ENCODE measurements at places on chromosomes 11 and 22.

- no peak for DNase-seq
These were observed 211.9 kb upstream of the CADM1 start for GRCh38 chr11:115716080-115716479.

- no peak for DNase-seq
These were observed 101.3 kb upstream of the E2F8 start for GRCh38 chr11:19342036-19342435.

- no peak for DNase-seq
These were observed 33.3 kb downstream of the NADSYN1 start for GRCh38 chr11:71486320-71486719.

GRCh38 chr22:44199866-44200265, 19.1 kb downstream of the PARVG start:
- DNase-seq: no peak

- DNase-seq: no peak
These were observed 13.0 kb upstream of the BCL9L start for GRCh38 chr11:118938491-118939403.

DNA sequence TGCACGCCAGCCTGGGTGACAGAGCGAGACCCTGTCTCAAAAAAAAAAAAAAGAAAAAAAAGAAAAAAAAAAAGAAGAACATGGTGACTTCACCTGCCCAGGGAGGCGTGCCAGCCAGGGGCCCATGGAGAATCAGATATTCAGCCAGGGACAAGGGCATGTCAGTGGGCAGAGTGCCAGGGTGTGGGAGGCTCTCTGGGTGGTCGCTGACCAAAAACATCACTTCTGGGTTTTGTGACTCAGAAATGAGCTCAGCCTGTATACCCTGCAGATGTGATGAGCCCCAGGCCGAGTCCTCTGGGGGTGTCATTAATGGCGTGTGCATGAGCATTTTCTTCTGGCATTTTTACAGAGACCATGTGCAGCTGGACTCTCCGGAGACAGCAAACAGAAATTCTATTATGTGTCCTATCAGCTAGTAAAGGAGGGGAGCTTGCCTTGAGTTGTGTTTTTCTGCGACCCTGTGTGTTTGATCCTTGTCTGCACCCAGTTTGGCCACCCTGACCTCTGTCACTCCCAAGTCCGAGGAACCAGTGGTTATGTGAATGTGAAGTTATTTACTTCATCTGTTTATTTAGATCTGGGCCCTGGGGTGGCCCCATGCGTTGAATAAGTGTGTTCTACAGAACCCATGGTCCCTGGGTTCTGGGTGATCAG, 53.6 kb downstream of the BCR start:
- no peak for DNase-seq

GRCh38 chr22:49752598-49753091, 75.0 kb downstream of the BRD1 start:
- no peak for DNase-seq

DNA sequence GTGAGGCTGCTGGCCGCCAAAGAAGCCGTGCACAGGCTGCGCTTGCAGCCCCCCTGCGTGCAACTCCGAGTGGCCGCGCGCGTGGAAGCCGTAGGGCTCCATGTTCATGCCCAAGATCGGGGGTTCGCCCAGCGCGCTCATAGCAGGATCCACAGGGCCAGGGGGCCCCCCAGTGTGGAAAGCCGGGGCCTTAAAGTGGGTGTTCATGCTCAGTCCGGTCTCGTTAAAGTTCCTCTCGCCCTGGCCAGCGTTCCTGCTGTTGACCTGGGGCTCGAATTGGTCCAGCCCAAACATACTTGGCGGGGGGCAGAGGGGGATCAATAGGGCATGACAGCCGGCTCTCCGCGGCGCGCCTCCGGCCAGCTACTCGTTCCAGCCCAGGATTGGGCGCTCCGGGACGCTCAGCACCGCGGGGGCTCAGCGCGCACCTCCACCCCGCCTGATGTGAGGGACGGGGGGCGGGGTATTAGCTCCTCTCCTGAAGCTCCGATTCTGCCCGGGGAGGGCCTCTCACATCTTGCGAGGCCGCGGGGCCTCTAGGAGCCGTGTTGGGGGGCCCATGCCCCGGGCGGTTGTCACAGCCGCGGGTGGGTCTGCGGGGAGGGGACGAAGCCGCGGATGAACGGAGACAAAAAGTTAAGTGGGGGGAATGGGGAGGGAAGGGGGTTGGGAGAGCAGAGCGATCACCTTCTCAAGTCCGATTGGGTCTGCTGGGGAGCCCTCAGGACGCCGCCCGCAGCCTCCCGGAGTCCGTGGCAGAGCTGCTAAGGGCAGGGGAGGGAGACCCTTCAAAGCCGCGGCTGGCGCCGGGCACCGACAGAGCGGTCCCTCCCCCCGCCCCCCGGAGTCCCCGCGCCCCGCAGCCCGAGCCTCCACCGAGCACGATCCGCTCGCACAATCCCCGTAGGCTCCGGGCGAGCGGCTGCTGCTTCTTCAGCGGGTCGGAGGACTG, 1.0 kb downstream of the MN1 start:
- DNase-seq: no peak

DNA sequence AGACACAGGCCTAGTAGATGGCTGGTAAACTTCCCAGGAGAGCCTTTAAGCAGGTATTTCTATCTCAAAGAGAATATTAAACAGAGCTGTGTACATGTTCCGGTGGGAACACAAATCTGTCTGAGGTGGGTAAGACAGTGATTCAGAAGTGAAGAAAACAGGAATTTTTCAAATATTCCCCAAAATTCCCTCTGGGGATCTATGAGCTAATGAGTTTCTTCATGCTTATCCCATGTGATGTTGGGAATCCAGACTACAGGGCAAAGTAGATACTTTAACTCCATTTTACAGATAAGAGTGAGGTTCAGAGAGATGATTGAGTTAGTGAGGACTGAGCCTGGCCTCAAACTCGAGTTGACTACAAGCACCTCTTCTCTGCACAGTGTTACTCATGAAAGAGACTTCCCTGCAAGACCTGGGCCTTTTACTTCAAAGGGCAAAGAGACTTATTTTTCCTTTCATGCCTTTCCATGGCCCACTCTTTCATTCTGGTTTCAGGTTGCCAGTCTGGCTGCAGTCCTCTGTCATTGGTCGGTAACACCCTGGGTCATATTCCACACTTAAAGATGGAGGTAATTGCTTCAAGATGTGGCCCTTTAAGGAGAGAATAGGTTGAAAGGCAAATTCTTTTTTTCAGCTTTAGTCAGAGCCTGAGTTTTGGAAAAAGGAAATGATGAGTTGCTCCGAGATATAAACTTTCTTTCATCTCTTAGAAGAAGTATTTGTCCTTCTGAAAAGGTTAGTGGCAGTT, 70.1 kb downstream of the CYB5R2 start:
- no peak for DNase-seq

DNA sequence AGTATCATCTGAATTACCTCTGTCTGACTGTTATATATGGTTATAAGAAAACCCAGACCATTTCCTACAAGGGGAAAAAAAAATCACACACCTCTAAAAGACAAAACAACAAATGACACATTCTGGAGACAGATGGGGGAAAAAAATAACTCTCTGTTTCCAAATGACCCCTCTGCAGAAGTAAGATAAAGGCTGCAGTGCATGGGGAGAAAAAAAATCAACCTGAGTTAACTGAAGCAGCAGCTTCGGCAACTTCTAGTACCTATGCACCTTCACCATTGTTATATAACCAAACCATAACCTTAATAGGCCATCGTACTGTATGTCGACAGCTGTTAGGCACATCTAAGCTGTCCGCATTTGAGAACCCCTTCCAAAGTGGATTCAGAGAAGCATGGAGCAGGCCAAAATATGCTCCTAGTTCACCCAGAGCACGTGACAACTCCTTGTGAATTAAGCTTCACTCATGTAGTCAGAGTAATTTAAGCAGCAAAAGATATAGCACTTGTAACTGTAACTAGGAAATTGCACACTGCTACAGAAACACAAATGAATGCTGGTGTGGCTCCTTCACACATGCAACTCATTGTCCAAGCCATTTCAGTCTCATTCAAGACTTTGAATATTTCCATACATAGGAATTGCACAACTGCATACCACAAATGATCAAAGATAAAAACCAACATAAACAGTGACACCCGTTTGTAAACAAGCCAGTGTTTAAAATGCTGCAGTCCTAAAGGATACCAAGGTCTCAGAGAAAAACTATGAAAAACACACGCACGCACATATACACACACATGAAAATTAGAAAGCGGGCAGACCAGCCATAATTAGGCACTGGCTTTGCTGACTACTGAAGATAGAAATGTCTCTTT, 2.7 kb downstream of the SIK3 start:
- DNase-seq: peak; percentile 64

DNA sequence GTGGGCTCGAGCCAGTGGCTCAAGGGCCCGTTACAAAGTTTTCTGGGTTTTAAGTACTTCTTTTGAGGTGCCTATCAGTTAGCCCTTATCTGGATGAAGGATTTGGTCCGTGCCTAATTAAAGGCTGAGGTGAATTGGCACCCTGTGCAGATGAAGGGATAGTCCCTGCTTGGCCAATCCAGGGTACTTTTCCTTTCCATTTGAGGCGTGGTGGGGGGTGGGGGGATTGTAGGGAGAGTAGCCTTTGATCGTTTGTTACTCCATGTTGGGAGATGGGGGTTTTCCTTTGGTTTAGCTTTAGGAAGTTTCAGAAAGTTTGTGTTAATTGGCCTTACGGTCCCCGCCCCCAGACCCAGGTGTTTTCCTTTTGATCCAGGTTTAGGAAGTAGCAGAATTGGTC, 170.8 kb downstream of the DDX10 start:
- DNase-seq: no peak

DNA sequence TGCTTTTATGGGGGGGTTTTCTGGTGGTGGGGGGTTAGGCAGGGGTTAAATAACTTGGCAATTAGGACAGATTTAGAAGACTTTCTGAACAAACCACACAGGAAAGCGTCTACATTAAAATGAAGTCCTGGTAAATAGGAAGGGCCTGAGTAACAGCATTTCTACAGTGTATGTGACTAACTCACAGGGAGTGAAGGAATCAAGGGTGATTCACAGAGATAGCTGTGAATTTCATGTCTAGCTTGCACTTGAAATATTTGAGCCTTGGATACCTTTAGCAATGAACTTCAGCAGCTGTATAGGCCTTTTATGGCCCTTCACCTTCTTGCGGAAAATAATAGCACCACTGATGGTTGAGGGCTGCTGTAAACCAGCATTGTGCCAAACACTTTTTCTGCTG, 26.1 kb upstream of the LDHA start:
- DNase-seq: no peak

DNA sequence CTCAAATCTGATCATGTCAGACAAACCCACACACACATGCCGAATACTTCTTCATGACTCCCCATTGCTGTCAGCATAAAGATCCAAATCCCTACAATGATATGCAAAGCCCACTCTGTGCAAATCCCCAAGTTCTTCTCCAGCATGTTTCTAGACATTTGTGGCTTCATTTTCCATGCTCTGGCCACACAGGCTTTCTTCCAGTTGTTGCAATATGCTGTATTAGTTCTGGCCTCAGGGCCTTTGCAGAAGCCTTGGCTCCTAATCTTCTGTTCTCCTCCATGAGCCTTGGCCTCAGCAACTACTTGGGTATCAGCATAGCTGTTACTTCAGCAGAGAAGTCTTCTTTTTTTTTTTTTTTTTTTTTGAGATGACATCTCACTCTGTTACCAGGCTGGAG, 49.6 kb downstream of the NAV2 start:
- DNase-seq: no peak

DNA sequence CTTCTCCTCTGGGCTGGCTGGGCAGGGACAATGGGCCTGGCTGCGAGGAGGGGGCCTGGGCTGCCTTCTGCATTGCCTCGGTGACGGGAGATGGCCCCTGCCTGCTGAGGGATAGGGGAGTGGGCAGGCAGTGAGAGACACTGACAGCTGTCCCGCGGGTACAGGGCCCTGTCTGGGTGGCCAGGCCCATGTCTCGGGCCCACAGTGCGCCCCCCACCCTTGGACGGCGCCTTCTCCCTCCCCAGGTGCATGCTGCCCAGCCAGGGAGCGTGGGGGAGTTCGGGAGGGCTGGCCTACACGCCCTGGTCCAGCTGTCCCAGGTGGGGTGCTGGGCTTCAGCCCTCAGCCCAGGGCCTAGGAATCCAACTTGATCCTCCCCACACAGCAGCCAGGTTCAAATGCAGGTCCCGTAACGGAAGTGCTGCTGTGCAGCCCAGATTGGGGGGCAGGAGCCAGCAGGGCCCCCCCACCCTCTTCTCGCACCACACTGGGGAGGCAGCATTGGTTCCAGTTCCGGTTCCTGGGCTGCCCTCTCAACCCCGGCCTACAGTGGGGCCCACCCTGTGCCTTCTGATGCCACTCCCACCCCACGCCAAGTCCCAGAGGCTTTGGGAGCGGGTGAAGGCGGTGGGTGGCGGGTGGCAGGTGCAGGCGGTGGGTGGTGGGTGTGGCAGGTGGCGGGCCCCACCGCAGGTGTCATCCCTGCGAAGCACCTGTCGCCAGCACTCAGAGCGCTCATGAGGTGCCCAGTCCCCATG, 7.3 kb upstream of the TSSC4 start:
- peak; percentile 32 for DNase-seq

DNA sequence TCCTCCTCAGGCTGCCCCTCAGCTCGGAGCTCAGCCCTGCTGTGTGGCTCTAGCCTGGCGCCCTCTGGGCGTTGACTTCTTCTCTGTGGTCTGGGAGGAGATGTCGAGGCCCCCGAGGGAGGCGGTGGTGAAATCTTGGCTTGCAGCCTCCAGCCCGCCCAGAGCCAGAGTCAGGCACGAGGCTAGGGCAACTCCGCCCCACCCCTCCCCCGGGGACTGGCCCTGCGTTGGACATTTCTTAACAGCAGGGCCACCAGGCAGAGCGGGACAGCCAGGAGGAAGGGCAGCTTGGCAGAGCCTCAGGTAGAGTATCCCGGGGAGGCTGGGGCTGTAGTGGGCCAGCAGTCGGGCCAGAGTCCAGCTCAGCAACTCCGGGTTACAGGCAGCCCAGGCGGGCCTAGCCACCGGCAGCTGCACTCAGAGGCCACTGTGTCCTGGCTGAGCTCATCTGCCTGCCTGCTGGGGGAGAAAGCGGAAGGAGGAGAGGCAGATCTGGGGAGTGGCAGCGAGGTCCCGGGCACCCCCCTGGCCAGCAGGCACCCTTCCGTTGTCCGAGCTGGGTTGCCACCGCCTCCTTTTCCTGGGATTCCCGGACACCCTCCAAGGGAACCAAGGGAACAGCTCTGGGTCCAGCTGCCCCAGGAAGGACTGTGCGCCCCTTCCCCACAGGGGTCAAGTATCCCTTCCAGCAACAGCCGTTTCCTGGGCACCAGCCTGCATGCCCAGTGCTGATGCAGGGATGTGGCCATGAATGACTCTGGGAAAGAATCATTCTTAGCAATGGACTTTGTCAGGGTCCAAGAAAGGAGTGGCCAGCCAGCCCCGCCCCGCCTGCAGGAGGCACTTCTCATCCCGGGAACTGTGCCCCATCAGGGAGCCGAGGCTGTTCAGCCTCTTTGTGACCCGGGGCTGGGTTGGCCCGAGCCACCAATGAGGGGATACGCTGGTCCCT, at the start of gene ALDH3B1:
ALDH3B1 (plus strand) TSS at position 238 of the 952 bp plus-strand sequence. CDS start 4,971 bp downstream, outside the sequence.
- peak; percentile 61 for DNase-seq

DNA sequence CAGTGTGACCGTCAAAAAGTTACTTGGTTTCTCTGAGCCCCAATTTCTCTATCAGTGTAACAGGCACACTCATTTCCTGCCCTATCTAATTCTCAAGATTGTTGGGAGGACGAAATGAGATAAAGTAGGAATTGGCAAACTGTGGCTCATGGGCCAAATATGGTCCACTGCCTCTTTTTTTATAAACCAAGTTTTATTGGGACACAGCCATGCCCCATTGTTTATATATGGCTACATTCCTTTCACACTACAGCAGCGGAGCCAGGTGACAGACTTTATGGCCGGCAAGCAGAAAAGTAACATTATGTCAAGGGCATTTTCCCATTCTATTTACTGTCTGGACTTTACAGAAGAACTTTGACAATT, 116.7 kb upstream of the TIMP3 start:
- no peak for DNase-seq

Data from CD4-positive, alpha-beta T cell treated with Interferon alpha-2 for 1 hour (primary cell).